ENCODE measurements at places on chromosomes 13 and 19.

DNA sequence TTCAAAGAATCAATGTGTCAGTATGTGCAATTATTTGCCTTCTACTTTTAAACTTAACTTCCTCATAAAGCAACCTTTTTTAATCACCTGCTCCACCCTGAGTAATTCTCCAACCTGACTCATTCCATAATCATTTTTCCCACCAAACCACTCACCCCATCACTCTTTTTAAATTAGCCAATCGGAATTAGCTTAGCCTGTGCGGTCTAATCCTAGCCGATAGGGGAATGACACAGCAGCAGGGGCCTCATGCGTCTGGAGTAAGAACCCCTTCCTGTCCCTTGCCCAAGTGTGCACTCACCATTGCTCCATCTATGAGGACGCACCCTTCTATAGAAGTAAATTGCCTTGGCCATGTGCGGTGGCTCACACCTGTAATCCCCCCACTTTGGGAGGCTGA lies 27.4 kb upstream of the ZNF83 start:
- no peak for DNase-seq

- no peak for DNase-seq
Observed at GRCh38 chr13:52156724-52157261, 2.6 kb downstream of the NEK3 start.

DNA sequence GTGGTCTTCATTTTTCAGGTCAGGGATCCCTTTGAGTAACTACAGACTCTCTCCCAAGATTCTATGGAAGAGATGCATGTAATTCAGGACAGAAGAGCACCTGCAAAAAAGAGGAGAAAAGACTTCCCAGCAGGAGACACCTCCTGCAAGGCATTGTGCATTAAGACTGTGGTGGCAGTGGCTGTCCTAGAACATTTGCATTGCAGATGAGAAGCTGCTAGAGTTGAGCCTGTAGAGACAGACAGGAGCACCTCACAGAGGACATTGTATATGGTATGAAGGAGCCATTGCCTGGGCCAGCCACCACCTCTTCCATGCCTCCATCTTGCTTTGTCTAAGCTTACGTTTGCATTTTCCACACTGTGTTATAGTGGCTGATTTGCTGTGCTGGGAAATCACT lies 11.2 kb upstream of the MYO16 start:
- no peak for DNase-seq

DNA sequence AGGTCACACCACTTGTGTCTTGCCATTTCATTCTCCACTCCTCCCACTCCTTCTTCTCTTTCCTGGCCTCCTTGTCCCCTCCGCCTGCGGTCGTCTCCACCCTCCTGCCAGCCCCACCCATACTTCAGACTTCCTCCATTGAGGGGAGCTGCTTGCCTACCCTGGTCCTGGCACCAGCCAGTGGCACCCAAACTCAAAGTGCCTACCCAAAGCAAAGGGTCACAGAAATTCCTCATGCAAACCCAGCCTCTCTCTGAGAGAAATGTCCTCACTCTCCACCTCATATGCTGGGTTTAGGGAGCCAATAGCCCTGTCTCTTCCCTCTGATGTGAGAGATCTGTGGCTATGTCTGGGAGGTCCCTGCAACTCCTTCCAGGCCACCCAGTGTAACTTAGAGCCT lies 109.6 kb downstream of the TEX26 start:
- DNase-seq: no peak

- no peak for DNase-seq
Observed at GRCh38 chr13:101594936-101595335, 142.5 kb downstream of the ITGBL1 start.

DNA sequence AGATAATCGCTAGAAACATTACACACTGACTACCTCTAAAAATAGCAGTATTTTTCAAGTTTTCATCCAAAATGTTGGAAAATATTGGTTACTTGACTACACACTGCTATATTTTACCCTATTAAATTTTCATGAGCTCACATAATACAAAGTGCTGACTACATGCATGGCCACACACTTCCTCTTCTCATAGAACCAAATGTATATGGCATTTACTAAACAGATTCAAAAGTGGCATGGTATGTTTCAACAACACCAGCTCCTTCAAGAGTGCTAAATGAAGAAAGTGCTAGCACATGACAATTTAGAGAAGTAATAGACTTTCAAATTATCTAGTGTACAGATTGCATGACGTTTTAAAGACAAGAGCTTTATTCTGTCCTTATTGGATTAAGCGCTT lies 780.4 kb upstream of the SLITRK6 start:
- DNase-seq: no peak

GRCh38 chr13:47250146-47250545 lies 353.3 kb upstream of the HTR2A start:
- DNase-seq: no peak

DNA sequence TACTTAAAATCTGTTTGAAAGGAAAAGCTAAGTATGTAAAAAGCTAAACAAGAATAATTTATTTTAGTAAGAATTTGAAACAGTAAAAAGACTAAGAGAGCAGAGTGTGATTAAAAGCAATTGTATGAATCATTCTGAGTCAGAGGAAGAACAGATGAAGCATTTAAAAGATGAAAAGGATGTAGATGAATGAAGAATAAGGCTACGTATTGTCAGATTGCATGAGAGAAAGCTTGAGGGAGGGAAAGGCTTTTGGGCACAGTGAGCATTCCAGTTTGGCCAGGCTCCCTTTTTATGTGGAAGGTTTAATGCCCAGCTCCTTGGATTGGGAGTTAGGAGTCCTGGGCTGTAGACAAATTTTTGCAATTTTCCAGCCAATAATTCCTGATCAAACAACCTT lies 117.7 kb downstream of the FREM2 start:
- DNase-seq: no peak

- no peak for DNase-seq
Observed at GRCh38 chr19:5080030-5080654, 111.2 kb downstream of the KDM4B start.

DNA sequence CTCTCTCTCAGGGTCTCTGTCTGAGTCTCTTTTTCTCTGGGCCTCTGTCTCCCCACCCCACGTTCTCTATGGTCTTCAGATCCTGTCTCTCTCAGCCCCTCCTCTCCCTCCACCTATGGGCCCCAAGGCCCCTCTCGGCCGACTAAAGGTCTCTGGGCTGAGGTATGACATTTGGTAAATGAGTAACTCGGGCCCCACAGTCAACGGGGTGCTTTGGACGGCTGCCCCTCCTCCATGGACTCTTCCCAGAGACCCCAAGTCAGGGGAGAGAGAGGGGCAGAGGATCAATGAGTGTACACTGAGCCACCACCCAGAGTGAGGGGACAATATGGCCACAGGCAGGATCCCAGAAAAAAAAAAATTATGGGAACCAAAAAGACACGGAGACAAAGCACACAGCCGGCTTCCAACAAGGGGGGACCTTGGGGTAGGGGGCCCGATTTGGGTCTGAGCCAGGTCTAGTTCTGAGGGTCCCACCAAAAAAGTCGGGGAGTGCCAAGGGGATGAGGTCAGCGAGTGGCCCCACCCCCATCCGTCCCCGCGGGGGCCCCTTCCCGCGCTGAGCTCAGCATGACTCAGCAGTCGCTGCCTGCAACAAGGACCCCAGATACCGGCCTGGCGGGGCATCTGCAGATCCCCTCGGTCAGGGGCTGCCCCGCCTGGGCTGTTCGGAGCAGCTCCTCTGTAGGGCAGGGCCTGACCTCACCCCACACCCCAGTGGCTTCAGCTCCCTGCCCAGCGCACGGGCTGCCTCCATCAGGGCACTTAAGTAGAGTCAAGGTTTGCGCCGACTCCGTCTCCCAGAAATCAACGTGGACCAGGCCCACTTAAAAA lies 1.5 kb upstream of the FTL start:
- peak; percentile 53 for DNase-seq

GRCh38 chr19:46786236-46787039 lies 2.0 kb downstream of the SLC1A5 start:
- peak; percentile 89 for DNase-seq

DNA sequence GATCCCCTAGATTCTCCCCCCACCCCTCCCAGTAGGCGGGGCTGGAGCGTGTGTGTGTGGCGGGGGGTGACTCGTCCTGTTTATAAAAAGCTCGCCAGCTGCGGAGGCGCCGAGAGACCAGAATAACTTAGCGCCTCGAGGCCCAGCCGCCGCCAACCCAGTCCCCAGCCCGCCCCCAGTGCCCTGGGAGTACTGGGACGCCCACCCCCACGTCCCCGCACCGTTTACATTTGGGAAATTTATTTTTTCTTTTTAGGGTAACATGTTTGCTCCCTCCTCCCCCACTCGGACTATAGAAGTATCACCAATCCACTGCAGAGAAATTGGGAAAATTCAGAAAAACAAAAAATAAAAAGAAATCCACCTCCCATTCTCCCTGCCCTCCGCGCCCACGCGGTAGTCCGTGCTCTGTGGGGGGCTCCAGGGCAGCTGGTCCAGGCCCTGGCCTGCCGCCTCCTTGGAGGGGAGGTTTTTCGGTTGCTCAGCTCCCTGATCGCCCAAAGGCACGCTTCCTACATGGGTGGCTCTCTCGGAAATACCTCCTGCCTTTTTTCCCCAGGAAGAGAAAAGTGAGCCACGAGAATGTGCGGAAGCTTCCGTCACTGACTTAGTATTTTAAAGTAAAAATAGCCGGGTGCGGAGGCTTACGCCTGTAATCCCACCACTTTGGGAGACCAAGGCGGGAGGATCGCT lies 1.5 kb upstream of the RAB3A start:
- peak; percentile 45 for DNase-seq

GRCh38 chr13:34411894-34412293 lies 530.2 kb upstream of the NBEA start:
- no peak for DNase-seq

- DNase-seq: no peak
Observed at GRCh38 chr13:19172007-19172646, 9.5 kb downstream of the TUBA3C start.

- DNase-seq: no peak
Observed at GRCh38 chr19:30063650-30064347, 121.8 kb downstream of the URI1 start.

DNA sequence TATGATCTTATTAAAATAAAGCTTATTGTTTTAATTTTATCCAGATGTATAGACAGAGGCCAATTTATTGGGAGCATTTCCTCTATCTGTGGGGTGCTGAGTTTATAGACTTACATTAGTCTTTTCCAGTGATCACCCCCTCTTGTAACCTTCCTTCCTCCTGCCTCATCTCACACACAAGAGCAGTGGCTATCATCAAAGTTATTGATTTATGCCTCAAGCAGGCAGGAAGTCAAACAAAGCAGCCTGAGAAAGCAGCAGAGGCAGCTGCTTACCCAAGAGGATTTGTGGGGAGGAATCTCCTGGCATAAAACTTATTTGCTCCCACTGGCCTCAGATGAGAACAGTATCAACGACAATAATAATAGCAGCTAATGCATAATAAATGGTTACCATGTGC lies 26.3 kb upstream of the DCLK1 start:
- DNase-seq: no peak

DNA sequence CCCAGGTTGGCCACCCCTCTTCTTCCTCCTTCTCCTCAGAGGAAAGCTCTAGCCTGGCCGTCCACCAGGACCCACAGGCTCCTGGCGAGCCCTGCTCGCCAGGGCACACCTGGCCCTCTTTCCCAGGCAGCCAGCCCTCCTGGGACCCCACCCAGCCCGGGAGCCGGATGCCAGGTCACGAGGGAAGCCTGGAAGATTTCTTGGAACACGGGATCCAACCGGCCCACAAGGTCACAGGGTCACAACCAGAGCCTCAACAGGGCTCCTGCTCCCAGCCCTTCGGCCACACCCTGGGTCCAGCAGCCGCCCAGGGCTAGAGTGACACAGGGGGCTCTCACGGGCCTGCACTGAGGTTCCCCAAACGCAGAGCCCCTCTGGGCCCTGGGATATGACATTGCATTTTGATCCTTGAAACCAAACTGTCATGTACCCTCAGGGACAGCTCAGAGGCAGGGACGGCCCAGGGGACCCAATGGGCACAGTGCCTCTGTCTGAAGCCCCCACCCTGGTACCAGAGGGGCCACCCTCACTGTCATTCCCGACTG lies 5.5 kb downstream of the MKNK2 start:
- no peak for DNase-seq

DNA sequence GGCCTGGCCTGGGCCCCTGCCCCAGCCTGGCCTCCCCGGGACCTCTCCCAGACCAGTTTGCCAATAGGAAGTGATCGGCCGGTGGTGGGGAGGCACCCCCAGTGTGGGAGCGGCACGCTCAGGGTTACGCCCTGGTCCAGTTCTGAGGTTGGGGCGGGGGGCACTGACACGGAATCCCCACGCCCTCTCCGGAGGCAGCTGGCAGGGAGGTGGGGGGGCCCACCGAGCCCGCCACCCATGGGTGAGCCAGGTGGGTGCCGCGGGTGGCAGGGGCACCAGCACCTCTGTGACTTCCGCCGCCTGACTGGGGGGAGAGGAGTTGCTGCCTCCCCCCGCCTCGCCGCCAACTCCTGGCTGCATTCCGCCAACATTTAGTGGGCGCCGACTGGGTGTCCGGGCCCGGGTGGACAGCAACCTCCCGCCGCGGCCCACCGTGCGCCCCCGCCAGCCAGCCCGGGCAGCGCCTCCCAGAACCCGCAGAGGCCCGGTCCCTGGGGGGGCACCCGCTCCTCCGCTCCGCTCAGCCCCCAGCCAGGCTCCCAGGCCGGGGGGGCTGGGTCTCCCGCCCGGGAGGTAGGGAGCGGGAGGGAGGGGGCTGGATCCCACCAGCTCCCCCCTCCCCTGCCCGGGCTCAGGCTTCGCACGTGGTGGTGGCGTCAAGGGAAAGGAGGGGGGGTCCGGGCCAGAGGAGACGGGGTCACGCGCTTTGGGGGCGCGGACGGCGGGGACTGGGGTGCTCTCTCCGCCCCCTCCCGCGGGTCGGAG lies 2.0 kb downstream of the ZBTB7A start:
- no peak for DNase-seq

- DNase-seq: no peak
Observed at GRCh38 chr13:97411984-97412383, 22.0 kb upstream of the RAP2A start.

DNA sequence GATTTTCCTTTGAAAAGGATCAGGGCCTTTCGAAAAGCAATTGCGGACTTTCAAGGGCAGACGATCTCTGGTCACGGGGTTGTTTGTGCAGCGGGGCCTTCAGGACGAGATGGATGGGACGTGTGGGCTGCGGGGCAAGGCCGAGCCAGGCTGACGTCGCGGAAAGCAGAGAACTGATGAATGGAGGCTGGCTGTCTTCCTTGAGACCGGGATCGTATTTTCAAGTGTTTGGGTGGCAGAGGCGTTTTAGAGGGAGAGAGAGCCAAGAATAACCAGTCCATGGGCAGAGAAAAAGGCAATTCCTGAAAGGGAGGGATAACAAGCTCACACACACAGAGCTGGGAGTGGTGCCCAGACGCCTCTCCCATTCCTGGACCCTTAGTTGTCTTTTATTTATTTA lies 138.9 kb upstream of the USP29 start:
- DNase-seq: no peak

DNA sequence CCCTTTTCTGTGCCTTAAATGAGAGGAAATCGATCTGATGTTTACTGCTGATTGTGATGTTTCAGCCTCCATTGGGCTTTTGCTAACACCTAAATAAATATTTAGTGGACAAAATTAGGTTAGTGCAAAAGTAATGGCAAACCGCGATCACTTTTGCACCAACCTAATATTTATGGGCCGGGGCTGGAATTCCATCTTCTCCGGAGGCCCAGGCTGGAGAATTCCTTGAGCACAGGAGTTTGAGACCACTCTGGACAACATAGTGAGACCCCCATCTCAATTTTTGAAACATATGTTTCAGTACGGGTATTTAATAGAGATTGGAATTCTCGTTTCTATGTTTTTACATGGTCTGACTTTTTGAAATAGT lies 603 bp downstream of the ZNF880 start:
- no peak for DNase-seq

Data from CD4-positive, alpha-beta T cell treated with Interleukin-4 for 4 hours (primary cell).